ENCODE measurements at places on chromosomes 11 and 22. TPM values are rescaled to one million over a fixed set of nuclear protein-coding genes. Genes with fewer than 3 reads are reported as not detected.

MRGPRE gene
- total RNA-seq, result not detected

LGR4 gene
- total RNA-seq, result 38.0 TPM

ACRV1 gene
- total RNA-seq, result not detected

NEFH gene
- 0.08 TPM for total RNA-seq

MN1 gene
- 0.47 TPM for total RNA-seq

NTM gene
- 16.1 TPM for total RNA-seq

All from smooth muscle cell of the coronary artery (primary cell).